Fibroblast of the conjunctiva (primary cell): ENCODE measurements at places on chromosomes 2 and 18.

- DNase-seq = no peak
These were observed 24.7 kb downstream of the CAB39 start for GRCh38 chr2:230737300-230737699.

DNA sequence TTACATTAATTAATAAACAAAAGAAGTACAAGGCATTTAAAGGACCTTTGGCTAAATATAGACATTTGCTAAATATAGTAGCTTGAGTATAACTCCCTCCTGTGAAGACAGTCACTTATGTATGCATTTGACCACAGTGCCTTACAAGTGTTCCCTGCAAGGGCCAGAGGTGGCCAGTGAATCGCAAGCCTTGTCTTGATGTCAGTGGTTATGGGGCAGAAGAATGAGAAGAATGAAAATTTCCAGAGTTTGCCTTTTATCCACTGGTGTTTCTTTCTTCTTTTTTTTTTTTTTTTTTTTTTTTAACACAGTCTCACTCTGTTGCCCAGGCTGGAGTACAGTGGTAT, 1.8 kb downstream of the LRRFIP1 start:
- DNase-seq = no peak

DNA sequence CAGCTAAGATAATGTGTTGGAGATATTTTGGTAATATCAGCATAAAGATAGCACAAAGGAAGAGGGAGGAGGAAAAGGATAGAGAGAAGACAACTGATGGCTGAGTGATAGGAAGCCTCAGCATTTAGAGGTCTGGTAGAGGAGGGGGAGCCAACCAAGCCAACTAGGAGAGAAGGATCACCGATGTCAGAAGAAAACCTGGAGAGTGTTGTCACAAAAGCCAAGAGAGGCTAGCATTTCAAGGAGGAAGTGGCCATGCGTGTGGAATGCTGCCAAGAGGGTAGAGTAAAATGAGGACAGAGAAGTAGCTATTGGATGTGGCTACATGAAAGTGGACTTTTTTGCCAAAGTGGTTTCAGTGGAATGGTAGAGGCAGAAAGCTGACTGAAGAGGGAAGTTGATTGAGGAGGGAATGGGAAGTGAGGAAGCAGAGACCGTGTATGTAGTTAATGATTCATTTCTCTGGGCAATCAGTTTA, 34.3 kb downstream of the LCLAT1 start:
- no peak for DNase-seq

DNA sequence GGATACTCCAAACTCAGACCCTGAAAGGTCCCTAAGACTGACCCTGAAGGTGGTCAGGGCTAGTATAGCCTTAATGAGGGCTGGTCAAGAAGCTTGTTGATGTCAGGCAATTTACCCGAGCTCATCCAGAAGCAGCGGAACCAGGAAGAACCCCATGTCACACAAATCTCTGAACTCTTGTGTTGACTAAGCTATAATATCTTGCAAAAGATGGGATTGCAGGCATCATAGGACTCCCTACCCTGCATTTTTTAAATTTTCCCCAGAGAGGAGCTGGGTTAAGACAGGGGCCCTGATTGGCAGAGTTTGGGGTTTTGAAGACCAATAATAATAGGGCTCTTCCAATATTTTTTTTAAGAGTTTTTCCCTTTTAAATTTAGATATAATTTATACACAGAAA, 2.0 kb upstream of the PLEKHB2 start:
- DNase-seq = no peak

GRCh38 chr18:27717816-27718215, 459.1 kb downstream of the CDH2 start:
- DNase-seq = no peak

DNA sequence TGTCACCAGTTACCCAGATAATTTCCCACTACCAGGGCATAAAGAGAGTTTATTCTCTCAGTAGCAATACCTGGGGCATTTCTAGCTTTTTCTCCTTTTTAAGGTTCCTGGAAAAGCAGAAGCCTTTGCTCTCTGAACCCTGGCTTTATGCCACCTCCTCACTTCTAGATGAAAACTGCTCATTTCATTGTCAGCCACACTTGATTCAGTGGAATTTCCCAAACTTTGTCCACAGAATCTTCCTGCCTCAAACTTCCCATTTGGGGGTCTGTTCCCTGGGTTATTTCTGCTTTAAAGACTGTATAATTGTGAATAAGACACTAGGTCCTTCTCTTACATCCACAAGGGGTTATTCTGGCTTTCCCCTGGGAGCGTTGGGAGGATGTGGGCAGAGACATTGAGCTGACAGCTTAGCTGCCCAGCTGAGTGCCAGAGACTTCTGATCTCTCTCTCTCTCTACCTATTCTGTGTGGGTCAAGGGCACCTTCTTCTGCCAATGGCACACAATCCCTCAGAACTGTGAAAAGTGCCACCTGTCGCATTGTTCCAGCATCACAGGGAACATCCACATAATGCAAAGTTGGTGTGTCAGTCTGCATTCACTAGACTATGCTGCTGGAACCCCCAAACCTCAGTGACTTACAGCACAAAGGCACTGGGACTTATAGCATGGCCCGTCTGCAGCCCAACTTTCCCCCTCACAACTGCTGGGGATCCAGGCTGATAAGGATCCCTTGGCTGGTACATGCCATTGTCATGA, 19.9 kb upstream of the NRP2 start:
- no peak for DNase-seq

GRCh38 chr2:126674075-126674744, 18.3 kb downstream of the GYPC start:
- DNase-seq = no peak

DNA sequence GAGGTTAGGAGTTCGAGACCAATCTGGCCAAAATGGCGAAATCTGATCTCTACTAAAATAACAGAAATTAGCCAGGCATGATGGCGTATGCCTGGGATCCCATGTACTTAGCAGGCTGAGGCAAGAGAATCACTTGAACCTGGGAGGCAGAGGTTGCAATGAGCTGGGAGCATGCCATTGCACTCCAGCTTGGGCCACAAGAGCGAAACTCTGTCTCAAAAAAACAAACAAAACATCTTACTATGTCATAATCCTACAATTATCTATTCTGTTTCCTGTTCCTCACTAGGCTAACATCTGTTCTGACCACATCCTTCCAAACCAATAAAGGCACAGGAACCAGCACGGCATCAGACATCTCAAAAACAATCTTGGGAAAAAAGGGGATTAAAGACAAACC, 361.8 kb upstream of the UBE2E3 start:
- no peak for DNase-seq

- DNase-seq = no peak
These were observed 48.9 kb upstream of the IL1R2 start for GRCh38 chr2:101942851-101943250.

DNA sequence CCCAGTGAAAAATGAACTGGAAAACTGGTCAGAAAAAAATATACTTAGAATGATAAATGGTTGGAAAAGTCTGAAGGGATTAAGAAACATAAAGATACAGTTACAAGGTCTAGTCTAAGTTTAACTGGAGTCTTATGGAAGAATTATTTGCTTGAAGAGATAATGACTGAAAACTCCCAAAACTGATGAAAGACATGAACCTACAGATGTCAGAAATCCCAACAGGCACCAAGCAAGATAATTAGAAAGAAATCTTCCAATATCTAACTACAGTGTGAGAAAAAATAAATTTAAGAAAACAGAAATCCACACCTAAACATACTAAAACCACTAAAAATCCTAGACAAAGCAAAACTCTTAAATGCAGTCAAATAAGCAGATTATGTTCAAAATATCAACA, 19.4 kb downstream of the SS18 start:
- DNase-seq = no peak

- DNase-seq = no peak
These were observed 18.6 kb downstream of the RASGRP3 start for GRCh38 chr2:33494877-33495641.

- no peak for DNase-seq
These were observed 1.6 kb downstream of the CDH2 start for GRCh38 chr18:28175150-28175929.

DNA sequence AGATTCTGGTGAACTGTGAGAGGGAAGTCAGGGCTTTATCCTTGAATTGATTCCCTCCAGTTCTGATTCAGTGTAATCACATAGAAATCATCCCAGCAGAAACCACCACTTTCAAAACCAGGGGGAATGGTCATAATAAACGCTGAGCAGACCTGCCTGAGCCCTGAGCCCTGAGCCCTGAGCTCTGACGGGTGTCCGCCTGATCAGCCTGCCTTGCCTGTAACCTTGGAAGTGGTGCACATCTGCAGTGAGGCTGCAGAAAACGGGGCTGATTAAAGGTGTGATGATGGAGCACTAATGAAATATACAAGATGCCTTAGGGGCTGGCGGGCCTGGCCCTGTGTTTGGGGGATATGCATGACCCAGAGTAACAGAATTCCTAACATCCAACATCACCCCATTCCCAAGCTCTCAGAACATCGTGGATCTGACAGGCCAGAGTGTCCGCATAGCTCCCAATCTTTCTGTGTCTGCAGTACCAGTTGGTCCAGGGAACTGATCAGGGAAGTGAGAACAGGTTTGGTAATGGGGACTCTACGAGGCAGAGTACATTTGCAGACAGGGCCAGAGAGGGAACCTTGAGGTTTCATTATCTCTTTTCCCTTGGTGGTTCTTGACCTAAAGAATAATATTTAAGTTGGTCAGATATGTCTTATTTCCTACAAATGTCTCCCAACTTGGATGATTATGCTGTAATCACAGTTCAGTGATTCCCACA, 37.8 kb downstream of the KCTD18 start:
- no peak for DNase-seq

DNA sequence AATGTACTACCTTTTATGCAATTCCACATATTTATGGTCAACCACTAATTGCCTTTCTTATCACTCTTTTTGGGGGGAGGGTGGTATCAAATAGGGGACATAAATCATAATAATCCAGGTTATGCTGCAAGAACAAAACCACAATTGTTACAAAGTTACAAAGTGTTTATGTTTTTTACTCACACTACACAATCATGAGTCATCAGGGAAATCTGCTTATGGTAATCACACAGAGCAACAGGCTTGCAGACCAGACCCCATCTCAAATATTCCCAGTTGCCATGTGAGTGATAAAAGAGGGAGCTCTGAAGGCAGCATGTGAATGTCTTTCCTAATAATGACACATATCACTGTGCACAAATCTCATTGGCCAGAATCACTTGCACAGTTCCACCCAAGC, 304.7 kb upstream of the TMEFF2 start:
- peak; percentile 2 for DNase-seq

DNA sequence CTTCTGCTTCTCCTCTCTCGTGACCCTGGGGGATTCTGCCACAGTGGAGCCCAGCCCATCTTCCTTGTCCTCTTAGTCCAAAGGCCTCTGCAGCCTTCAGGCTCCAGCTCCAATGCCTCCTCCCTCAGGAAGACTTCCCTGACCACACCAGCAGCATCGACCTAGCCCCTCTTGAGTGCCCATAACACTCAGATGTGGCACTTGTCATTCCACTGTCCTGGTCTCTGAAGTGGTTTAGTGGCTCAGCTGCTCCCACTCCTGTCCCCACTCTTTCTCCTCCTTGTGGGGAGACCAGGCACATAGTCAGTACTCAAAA, 97.5 kb downstream of the STPG4 start:
- DNase-seq = no peak

DNA sequence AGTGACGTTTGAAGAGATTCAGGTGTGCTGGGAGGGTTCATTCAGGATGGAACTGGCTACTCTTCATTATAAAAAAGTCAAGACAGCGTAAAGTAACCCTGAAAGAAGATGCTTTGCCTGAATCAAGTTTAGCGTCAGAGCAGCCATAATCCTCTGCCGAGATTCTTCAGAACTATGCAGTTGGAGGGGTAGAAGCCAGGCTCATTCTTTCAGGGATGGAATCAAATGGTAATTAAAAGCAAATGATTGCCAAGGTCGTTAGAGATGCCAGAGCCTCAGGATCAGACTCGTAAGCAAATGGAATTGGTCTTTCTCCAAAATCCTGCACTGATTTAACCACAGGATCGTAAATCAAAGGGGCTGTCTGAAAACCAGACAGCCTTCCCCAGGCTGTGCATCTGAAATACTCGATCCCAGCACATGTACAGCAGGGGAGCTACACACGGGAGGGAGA, 21.9 kb downstream of the APCDD1 start:
- peak; percentile 14 for DNase-seq

DNA sequence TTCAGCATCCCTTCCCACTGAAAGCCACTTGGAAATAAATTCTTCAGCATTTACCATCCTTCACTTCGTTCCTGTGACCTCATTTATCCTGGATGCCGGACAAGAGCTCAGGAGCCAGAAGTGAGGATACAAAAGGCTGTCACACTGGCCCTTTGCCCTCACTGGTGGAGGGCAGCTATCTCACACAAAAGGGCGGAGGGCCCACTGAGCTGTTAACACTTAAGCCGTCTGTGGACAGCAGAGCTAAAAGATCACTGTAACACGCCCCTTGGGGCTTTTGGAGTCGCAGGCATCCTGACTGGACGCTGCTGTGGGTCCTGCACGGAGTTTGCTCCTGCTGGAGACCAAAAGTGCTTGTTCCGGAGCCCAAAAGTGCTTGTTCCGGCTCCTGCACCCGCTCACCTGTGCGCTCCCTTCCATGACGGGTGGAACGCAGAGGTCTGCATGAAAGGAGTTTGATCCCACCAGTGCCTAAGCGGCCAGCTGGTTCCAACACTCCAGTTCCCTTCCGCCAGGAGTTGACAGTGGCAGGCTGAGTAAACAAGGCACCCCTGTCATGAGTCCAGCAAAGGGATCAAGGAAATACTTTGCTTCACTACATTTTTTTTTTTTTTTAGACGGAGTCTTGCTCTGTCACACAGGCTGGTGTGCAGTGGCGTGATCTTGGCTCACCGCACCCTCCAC, 572.0 kb upstream of the LINC00305 start:
- DNase-seq = no peak

- DNase-seq = no peak
These were observed 113.2 kb downstream of the ARHGEF4 start for GRCh38 chr2:130949954-130950353.

GRCh38 chr2:100632037-100632436, 69.2 kb downstream of the PDCL3 start:
- no peak for DNase-seq

DNA sequence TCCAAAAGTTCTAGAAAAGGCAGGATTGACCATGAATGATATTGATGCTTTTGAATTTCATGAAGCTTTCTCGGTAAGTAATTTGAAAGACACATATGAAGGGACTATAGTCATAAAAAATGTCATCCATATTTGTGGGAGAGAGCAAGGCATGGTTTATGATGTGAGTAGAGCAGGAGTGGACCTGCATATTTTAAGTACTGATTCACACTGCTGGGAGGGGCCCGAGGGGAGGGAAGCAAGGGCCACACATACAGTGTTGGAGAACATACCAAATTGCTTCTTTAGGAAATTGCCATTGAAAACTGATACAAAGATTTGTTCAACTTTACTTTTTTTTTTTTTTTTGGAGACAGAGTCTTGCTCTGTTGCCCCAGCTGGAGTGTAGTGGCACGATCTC, 39.4 kb downstream of the HADHB start:
- no peak for DNase-seq

DNA sequence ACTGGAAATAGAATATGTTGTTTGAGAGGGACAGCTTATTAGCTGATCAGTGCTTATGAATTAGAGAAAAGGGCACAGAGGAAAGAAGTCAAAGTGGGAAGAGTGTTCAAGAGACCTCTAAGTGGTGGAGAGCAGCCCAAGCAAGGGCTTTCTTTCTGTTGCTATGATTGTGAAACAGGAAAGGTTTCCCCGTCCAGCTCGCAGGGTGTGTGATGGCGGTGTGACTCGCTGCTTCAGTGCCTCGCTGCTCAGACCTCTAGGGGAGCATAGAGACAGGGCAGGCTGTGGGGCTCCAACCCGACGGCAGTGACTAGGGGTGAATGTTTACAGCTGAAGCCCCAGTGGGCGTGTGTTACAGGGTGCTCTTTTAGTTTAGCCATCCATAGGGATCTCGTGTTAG, 166.5 kb upstream of the COPS8 start:
- DNase-seq = no peak

GRCh38 chr2:192828175-192828574, 633.4 kb upstream of the TMEFF2 start:
- DNase-seq = no peak
